Activated T-cell treated with anti-CD3 and anti-CD28 coated beads, Interleukin-2, amount 50 U/mL, for 72 hours (primary cell): ENCODE measurements at places on chromosomes 6 and 20. TPM values are rescaled to one million over a fixed set of nuclear protein-coding genes. Genes with fewer than 3 reads are reported as not detected.

The SLCO4A1 gene
- 34.6 TPM for total RNA-seq

The DNAH8 gene
- 0.41 TPM for total RNA-seq

DNA sequence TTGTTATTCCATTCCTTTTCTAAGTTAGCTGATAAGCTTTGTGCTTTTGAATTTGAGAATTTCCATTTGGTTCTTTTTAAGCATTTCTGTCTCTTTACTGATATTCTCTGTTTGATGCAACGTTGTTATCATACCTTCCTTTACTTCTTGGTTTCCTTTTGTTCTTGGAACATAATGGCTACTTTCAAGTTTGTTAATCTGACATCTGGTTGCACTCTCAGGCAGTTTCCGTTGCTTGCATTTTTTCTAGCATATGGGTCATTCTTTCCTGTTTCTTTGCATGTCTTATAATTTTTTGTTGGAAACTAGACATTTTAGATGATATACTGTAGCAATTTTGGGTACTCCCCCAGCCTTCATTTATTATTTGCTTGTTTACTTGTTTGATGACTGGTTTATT lies 12.5 kb downstream of the CDC5L start:
- DNase-seq, result no peak

DNA sequence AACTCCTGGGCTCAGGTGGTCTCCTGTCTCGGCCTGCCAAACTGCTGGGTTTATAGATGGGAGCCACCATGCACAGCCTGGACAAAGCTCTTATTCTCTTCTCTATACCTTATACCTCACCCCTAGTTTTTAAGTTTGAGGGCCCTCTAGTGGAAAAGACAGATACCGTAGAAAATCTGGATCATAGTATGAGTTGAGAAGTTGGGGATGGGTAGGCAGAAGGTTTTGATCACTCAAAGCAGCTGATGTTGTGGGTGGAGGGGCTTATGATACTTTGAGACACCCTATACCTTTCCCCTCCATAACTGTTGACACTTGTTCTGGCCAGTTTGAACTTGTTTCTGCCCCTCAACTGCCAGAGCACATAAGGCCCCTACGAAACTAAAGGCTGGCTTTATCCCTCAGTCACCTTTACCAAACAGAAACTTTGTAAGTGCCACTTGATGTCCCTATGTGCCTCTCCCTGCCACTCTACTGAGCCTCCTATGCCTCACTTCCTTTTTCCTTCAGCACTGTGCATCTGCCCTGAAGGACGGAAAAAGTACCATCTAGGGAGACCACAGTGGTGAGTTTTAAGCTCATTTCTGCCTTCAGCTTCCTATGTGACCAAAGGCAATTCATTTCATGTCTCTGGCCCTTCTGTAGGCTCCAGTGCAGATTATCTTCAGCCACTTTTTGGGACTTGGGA lies 28.6 kb downstream of the RALY start:
- DNase-seq, result no peak

GRCh38 chr6:155949256-155949655 lies 493.6 kb upstream of the NOX3 start:
- no peak for DNase-seq

DNA sequence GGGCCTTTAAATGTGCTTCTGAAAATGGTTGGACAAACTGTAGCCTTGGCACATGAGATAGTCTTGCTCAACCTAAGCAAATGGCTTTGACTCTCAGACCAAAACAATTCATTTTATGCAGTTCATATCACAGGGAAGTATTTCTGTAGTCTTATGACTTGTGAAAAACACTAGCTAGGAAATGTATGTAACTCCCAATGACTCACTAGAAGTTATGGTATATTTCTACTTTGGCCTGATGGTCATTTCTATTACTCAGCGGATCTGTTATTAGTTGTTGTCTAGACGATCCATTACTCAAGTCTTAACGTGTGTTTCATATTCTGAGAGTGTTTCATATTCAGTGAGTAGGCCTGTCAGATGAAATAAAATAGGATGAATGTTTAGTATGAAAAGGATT lies 1333.5 kb downstream of the KHDRBS2 start:
- DNase-seq, result no peak

- no peak for DNase-seq
Measured at GRCh38 chr6:88566746-88567534, 396.5 kb downstream of the RNGTT start.
